ENCODE measurements at places on chromosomes 13 and 19.

DNA sequence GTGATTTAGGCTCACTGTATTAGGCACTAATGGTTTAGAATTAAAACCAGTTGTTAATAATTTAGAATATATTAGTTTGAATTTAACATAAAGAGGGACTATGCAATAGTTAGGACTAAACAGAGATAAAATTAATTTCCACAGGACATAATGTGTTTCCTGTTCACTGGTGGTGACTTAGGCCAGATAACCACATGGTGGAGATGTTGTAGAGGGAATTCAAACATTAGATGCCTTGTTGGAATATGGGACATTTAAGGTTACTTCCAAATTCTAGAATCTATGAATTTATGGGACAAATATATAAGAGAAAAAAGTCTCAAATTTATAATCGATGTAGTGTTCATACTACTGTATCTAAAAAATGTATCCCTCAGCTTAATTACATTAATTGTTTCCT, 615.5 kb upstream of the KLHL1 start:
- DNase-seq, result no peak

DNA sequence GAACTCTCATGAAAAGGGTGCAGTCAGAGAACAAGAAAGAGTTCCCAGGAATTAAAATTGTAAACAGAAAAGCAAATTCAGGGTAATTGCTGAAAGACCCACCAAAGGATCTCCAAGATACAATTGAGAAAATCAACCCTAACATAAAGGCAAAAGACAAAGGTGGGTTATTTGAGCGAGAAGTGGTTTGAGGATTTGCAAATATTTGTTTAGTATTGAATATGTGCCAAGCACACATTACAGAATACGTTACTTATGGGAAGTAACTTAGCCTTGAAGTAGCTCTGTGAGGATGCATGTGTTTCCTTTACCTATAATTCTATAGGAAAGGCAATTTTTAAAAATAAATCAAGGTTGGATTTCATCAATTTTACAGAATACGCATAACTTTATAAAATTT, 10.0 kb upstream of the CEACAM21 start:
- no peak for DNase-seq

GRCh38 chr19:35484252-35485036, 5.8 kb downstream of the KRTDAP start:
- DNase-seq, result peak; percentile 8

- DNase-seq, result no peak
Observed at GRCh38 chr19:13187419-13187818, 37.2 kb downstream of the IER2 start.

DNA sequence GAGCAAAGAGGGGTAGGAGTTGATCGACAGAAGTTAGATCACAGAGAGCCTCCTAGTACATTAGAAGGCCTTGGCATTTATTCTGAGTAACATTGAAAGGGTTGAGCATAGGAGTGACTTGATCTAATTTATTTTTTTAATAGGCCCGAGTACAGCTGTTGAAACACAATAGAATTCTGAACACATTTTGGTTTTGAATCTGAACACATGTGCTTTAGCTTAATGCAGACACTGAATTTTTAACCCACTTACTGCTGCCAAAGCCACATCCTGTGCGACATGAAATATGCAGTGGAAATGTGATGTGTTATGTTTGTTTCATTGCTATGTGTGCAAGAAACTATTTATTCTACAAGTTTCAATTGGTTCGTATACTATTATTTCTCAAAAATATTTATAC, 1505.9 kb downstream of the PCDH9 start:
- no peak for DNase-seq

DNA sequence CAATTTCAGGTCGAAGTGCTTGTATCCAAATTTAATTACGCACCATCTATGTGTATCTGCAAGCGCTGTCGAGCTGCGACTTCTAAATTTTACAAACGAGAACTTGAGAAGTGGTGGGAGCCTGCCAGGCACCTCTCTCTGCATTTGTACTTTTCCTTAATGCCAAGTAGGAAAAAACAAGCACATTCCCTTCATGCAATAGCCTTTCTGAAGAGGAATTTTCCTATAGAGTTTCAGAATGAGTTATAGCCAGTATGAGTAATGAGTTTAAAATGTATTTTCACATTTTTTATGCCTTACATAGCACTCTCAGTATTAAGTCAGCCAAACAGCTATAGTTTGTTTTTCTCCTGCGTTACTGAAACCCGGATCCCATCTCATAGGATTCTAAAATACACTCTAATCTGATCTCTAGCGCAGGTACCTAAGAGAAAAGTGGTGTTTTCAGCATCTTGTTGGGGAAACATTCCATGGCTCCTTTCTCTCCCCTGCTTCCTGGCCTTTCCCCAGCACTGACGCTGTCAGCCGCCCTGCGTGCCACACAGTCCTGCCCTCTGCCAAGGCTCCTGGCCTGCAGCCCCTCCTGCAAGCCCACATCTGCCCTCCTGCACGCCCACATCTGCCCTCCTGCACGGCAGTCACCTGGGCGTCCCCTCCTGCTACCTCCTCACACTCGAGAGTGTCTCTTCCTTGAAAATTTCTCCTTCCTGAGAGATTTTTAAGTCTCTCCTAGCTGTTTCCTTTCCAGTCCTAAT, 526.9 kb downstream of the MYO16 start:
- DNase-seq, result no peak

DNA sequence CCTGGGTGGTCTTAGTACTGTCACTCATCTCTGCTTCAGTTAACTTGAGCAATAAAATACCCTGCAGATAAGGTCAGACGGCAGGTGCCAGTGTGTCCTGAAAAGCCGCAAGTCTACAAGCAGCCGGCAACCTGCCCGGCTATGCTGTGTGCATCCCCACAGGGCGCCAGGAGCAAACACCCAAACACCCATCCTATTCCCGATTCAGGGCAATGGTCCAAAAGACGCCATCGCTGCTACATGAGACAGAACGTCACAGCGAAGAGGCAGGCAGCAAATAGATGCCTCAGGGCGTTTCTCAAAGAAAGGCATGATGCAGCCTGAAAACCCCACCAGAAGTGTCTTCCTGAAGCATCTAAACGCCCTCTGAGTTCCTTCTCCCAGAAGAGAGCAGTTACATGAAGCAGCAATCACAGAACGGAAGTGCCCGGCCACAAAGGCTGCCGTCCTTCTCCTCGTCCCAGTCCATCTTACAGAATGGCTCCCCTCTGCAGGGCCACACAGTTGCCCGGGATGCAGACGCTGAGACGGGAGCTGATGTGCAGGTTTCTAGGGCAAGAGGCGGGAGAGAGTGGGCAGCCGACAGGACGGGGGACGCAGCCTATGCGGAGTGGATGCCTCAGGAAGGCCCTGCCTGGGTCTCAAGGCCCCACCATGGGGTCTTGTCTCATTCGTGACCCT, 35.1 kb downstream of the RASA3 start:
- peak; percentile 2 for DNase-seq

DNA sequence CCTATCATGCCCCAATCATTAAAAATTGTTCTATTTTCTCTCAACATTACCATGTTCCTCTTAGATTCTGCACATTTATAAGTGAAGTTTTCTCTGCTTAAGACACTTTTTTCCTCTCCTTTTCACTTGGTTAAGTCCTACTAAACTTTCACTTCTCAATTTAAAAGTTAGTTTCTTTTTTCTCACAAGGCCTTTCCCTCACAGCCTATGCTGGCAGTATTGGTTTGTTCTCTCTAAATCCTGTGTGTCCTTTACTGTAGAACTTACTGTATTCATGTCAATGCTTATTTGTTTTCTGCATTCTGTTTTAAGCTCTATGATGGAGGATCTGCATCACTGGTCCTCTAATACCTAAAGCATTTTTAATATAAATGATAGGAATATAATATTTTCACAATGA, 2816.6 kb downstream of the PCDH9 start:
- DNase-seq, result no peak

- no peak for DNase-seq
Observed at GRCh38 chr19:1374250-1374577, 9.5 kb upstream of the NDUFS7 start.

Measured in stimulated activated naive CD8-positive, alpha-beta T cell treated with anti-CD3 and anti-CD28 coated beads, Interleukin-15, Interleukin-2, amounts not matched to agents 100 U/mL and 50 U/mL, for 24 hours (primary cell).